ENCODE measurements at places on chromosomes 7 and 10. TPM values are rescaled to one million over a fixed set of nuclear protein-coding genes. Genes with fewer than 3 reads are reported as not detected.

DNA sequence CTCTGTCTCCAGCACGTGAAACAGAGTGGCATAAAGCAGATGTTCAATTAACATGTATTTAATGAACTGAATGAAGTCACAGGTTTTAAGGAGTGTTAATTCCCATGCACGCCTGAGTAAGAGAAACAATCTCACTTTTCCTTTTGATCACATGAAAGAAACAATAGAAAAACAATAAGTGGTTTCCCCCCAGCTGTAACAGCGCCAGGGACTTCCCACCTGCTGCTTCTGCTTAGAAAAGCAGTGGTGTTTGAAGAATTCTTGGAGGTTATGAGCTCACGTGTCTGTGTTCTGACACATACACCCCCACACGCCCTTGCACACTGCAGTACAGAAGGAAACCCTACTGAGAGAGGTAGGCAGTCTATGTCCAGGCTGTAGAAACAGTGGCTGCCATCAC is 51.3 kb upstream of the FRMD4A start:
- peak; percentile 7 for DNase-seq
- H3K36me3 ChIP-seq, result no peaks in the 10 kb centered on the region
- H3K27me3 ChIP-seq, result no peaks in the 10 kb centered on the region
- H3K4me3 ChIP-seq, result no peak overlapping the region
- H3K4me1 ChIP-seq, result peaks cover 28% of the 10 kb centered on the region
- no peak overlapping the region for H3K27ac ChIP-seq

The NPSR1 gene
- 0.23 TPM for polyA plus RNA-seq

GRCh38 chr7:138974675-138975292 is 6.4 kb downstream of the KIAA1549 start:
- no peak overlapping the region for H3K4me3 ChIP-seq
- no peaks in the 10 kb centered on the region for H3K36me3 ChIP-seq
- H3K27me3 ChIP-seq, result peaks cover 13% of the 10 kb centered on the region
- no peaks in the 10 kb centered on the region for H3K4me1 ChIP-seq
- DNase-seq, result no peak

GRCh38 chr7:107332488-107333269 is 137.2 kb upstream of the GPR22 start:
- H3K36me3 ChIP-seq, result no peaks in the 10 kb centered on the region
- H3K4me1 ChIP-seq, result peaks cover 3% of the 10 kb centered on the region
- no peak for DNase-seq
- H3K4me3 ChIP-seq, result no peak overlapping the region
- no peaks in the 10 kb centered on the region for H3K27me3 ChIP-seq
- H3K27ac ChIP-seq, result no peak overlapping the region
